Glomerular endothelial cell (primary cell): ENCODE measurements at places on chromosomes 4 and X. TPM values are rescaled to one million over a fixed set of nuclear protein-coding genes. Genes with fewer than 3 reads are reported as not detected.

- DNase-seq: no peak
These were observed 142.5 kb downstream of the PPARGC1A start for GRCh38 chr4:23747281-23747735.

- no peak for DNase-seq
These were observed 18.2 kb downstream of the MAGEA9 start for GRCh38 chrX:149799938-149800337.

- DNase-seq: no peak
These were observed 39.6 kb downstream of the GSTCD start for GRCh38 chr4:105748222-105748621.

GRCh38 chr4:105934386-105934785 is 39.1 kb downstream of the NPNT start:
- DNase-seq: no peak

GRCh38 chrX:47623540-47624027 is 3.9 kb upstream of the SYN1 start:
- DNase-seq: no peak

The HTN3 gene
- total RNA-seq: not detected in 2 replicates

The PSAPL1 gene
- total RNA-seq: not detected in 2 replicates

The STBD1 gene
- 3.5 and 4.3 TPM in 2 replicates for total RNA-seq
